ENCODE measurements at places on chromosomes 6 and 20. TPM values are rescaled to one million over a fixed set of nuclear protein-coding genes. Genes with fewer than 3 reads are reported as not detected.
A peak's percentile ranks its signal among the peaks of the same experiment; 100 is the strongest.

The FOXP4 gene
- 7.1 TPM for total RNA-seq

The KHDC1L gene
- not detected for total RNA-seq

The DLL1 gene
- 10.7 TPM for total RNA-seq

DNA sequence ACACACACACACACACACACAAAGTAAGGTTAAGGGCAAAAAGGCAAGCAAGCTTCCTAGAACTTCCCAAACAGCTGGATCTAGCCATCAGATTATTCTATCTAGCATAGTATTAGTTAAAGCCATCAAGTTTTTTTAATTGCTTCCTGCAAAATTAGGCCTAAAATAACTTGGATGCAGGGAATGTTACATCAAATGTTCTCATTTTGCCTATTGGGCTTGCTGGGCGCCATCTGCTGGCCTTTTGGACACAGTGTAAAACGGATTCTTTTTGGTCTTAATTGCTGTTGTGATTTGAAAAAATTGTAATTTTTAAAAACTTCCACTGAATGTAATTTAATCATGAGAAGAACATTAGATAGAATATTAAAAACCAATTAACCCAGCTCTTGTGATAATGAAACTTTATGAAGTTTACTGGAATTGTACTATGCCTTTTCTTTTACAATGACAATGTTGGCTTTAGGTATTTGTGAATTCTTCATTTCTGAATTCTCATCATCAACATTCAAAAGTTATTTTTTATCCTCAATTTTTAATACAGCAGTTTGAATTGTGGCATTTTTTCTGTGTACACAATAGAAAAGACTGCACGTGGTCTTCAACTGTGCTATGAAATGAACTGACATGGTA, 6.8 kb downstream of the MKKS start:
- H3K4me1 ChIP-seq: peaks cover 28% of the 10 kb centered on the region
- H3K27ac ChIP-seq: no peak overlapping the region
- H3K36me3 ChIP-seq: peaks cover 5% of the 10 kb centered on the region
- H3K4me3 ChIP-seq: no peak overlapping the region

The ZMYND8 gene
- total RNA-seq: 44.3 TPM

The DDR1 gene
- total RNA-seq: 6.3 TPM

DNA sequence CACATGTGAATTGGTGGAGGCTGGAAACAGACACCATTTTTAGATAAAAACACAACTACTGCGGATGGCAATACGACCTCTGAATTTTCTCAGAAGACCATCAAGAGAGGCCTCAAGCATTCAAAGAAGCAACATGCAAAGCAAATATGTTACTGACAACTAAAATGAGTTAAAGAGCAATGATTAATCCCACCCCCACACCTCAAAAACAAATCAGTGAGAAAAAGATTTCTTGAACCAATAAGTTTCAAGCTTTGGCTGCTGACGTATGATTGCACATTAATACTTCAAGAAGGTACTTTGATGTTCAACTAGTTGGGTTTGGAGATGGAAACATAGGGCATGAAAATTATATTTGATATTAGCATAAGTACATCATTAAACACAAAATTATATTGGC, 982 bp downstream of the MMUT start:
- H3K27me3 ChIP-seq: no peaks in the 10 kb centered on the region
- H3K36me3 ChIP-seq: peaks cover 25% of the 10 kb centered on the region
- H3K4me3 ChIP-seq: peak overlapping the region; percentile 99
- H3K27ac ChIP-seq: peak overlapping the region; percentile 97
- H3K4me1 ChIP-seq: peaks cover 39% of the 10 kb centered on the region

The CALHM6 gene
- 19.3 TPM for total RNA-seq

The MAPK13 gene
- 42.6 TPM for total RNA-seq

DNA sequence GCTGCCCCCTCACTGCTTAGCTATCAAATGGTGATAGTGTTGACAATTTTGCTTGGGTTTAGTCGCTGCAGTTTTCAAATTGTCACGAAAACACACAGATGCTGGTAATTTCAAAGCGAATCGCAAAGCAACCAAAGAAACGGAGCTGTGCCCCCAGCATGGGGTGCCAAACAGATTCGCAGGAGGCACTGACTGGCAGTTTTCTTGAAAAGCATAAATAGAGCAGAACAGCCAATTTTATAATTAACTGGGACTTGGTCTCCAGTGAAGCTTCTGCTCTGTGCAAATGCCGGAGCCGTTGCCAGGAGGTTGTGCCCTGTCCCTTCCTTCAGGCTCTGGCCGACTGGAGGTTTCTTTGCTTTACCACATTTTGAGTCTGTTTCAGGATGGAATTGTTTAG, 18.8 kb downstream of the ARHGAP40 start:
- H3K4me3 ChIP-seq: no peak overlapping the region
- no peak overlapping the region for H3K27ac ChIP-seq
- no peak for DNase-seq
- peaks cover 17% of the 10 kb centered on the region for H3K27me3 ChIP-seq

GRCh38 chr6:33118525-33119123, 42.8 kb downstream of the HLA-DPB1 start:
- H3K4me3 ChIP-seq: no peak overlapping the region
- DNase-seq: peak; percentile 51
- peaks cover 52% of the 10 kb centered on the region for H3K27me3 ChIP-seq
- H3K27ac ChIP-seq: no peak overlapping the region
- peaks cover 17% of the 10 kb centered on the region for H3K4me1 ChIP-seq

- no peaks in the 10 kb centered on the region for H3K36me3 ChIP-seq
- H3K27ac ChIP-seq: no peak overlapping the region
- DNase-seq: no peak
- peaks cover 84% of the 10 kb centered on the region for H3K4me1 ChIP-seq
- H3K27me3 ChIP-seq: no peaks in the 10 kb centered on the region
Measured at GRCh38 chr6:137820952-137821351, 46.1 kb upstream of the TNFAIP3 start.

The CRISP2 gene
- total RNA-seq: not detected

The TMEM244 gene
- total RNA-seq: not detected

DNA sequence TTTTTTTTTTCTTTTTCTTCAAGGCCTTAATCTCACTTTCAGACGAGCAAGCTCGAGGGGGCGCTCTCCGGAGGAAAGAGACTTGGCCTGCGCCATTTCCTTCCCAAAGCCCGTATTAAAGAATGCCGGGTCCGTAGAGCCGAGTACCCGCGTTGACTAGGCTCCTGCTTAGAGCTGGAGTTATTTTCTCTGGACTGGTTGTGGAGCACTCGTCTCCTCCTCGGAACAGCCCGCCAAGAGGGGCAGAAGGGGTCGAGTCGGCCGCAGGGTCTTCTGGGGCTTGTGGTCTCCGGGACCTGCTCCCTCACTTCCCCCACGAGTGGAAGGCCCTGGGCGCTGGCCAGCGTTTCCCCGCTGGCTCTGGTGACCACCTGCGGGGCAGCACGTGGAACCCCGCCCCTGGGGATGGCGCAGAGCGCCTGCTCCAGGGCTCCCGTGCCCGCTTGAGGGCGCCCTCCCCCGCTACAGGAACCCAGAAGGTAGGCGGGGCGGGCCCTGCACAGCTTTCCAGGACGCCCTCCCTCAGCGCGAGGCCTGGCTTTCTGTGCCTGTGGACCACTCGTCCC, 2.7 kb upstream of the MEI4 start:
- no peaks in the 10 kb centered on the region for H3K4me1 ChIP-seq
- H3K27me3 ChIP-seq: peaks cover 8% of the 10 kb centered on the region
- no peaks in the 10 kb centered on the region for H3K36me3 ChIP-seq
- DNase-seq: peak; percentile 19
- no peak overlapping the region for H3K27ac ChIP-seq

GRCh38 chr6:158744986-158745430, 74.2 kb downstream of the EZR start:
- no peaks in the 10 kb centered on the region for H3K4me1 ChIP-seq
- H3K36me3 ChIP-seq: peaks cover 56% of the 10 kb centered on the region
- H3K27me3 ChIP-seq: no peaks in the 10 kb centered on the region
- H3K27ac ChIP-seq: no peak overlapping the region

The PHIP gene
- total RNA-seq: 29.1 TPM

DNA sequence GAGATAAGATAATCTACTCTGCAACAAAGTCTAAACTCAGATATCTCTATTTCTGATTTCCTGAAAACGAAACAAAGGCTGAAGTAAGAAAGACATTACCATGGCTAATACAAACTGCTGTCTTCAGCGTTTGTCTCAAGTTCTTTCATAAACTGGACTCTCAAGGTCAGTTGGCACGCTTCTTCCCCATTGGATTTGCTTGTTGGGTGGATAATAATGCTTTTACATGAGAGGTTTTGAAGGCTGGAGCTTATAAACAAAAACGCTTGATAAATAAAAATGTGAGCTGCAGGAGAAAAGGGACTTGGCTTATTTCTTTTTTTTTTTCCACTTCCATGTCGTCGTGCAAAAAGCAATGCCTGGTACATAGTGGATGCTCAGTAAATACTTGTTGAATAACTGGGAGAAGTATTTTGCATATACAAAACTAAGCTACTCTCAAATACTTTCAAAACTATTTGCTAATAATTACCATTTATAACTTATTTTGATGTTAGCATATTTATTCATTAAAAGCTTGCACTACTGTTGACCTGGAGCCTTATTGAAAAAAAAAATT, 65.7 kb upstream of the EEF1A1 start:
- no peak for DNase-seq
- no peaks in the 10 kb centered on the region for H3K27me3 ChIP-seq
- H3K36me3 ChIP-seq: no peaks in the 10 kb centered on the region
- H3K27ac ChIP-seq: peak overlapping the region; percentile 99
- peaks cover 32% of the 10 kb centered on the region for H3K4me1 ChIP-seq

The SLC35B2 gene
- 31.6 TPM for total RNA-seq

DNA sequence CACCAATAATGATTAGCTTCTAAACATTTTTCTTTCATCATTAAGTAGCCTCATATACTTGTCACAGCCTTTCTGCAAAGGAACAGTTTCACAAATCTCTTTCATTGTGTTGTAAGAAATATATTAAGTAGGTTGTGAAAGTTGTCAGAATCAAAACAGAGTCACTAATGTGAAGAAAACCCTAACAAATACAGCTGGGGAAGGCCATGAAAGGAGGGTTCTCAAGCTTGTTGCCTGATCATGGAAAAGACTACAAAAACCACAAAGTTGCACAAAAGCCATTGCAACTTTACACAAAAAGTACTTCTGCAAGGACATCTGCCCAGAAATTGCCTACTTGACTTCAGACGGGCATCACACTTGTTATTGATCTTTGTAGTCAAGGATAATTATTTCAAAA, 216.1 kb downstream of the ALDH8A1 start:
- H3K27me3 ChIP-seq: peaks cover 12% of the 10 kb centered on the region
- H3K4me1 ChIP-seq: no peaks in the 10 kb centered on the region
- H3K4me3 ChIP-seq: no peak overlapping the region
- no peak overlapping the region for H3K27ac ChIP-seq

- no peak for DNase-seq
- H3K4me3 ChIP-seq: no peak overlapping the region
- H3K4me1 ChIP-seq: no peaks in the 10 kb centered on the region
- no peak overlapping the region for H3K27ac ChIP-seq
- H3K27me3 ChIP-seq: no peaks in the 10 kb centered on the region
Measured at GRCh38 chr20:10609770-10610169, 64.0 kb downstream of the JAG1 start.

The PCK1 gene
- not detected for total RNA-seq

- no peak overlapping the region for H3K4me3 ChIP-seq
- no peak overlapping the region for H3K27ac ChIP-seq
Measured at GRCh38 chr6:144365271-144365670, 80.1 kb downstream of the UTRN start.

DNA sequence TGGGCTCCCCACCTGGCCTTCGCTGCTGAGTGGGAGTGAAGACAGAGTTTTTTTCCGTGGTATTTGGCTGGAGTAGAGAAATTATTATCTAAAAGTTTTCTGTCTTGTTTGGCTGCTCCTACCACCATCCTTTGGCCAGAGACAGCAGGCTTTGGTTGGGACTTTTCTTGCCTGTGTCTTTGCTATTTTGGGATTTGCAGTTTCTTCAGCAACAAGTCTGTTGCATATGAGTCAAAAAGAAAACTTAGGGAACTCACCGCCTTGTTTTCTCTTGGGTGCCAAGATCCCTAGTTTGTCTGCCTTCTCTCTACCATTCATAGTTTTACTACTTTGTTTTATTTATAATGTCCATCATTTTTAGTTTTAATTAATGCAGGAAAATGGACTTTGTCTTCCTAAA, 683.8 kb downstream of the DOK5 start:
- H3K27me3 ChIP-seq: no peaks in the 10 kb centered on the region
- H3K27ac ChIP-seq: no peak overlapping the region
- no peak for DNase-seq
- no peaks in the 10 kb centered on the region for H3K36me3 ChIP-seq
- no peaks in the 10 kb centered on the region for H3K4me1 ChIP-seq
- H3K4me3 ChIP-seq: no peak overlapping the region

- no peak for DNase-seq
- no peaks in the 10 kb centered on the region for H3K4me1 ChIP-seq
- no peak overlapping the region for H3K4me3 ChIP-seq
Measured at GRCh38 chr20:59284470-59284869, 15.9 kb upstream of the EDN3 start.

GRCh38 chr6:142395768-142396231, 94.0 kb downstream of the ADGRG6 start:
- peaks cover 4% of the 10 kb centered on the region for H3K36me3 ChIP-seq
- H3K27ac ChIP-seq: no peak overlapping the region
- H3K4me1 ChIP-seq: peaks cover 29% of the 10 kb centered on the region
- peak; percentile 37 for DNase-seq
- H3K4me3 ChIP-seq: peak overlapping the region; percentile 40
- peaks cover 18% of the 10 kb centered on the region for H3K27me3 ChIP-seq

GRCh38 chr20:8330319-8330784, 198.3 kb downstream of the PLCB1 start:
- H3K36me3 ChIP-seq: no peaks in the 10 kb centered on the region
- no peak overlapping the region for H3K4me3 ChIP-seq
- no peaks in the 10 kb centered on the region for H3K27me3 ChIP-seq
- no peaks in the 10 kb centered on the region for H3K4me1 ChIP-seq

DNA sequence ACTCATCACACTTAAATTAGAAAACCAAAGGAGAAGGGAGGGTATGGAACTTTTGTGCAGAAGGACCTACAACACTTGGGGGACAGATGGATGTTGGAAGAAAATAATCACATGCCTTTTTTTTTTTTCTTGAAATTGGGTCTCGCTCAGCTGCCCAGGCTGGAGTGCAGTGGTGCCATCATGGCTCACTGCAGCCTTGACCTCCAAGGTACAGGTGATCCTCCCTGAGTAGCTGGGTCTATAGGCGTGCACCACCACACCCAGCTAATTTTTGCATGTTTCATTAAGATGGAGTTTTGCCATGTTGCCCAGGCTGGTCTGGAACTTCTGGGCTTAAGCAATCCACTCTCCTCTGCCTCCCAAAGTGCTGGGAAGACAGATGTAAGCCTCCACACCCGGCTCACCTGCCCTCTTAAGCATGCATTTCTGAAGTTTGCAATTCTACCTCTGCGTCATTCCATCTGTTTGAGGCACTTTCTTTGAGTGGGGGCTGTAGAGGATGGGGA, 370.8 kb upstream of the JARID2 start:
- DNase-seq: no peak
- peaks cover 49% of the 10 kb centered on the region for H3K4me1 ChIP-seq
- no peaks in the 10 kb centered on the region for H3K27me3 ChIP-seq
- H3K27ac ChIP-seq: no peak overlapping the region
- H3K36me3 ChIP-seq: peaks cover 4% of the 10 kb centered on the region

- no peaks in the 10 kb centered on the region for H3K27me3 ChIP-seq
- H3K27ac ChIP-seq: peak overlapping the region; percentile 87
- peaks cover 59% of the 10 kb centered on the region for H3K4me1 ChIP-seq
- peak overlapping the region; percentile 76 for H3K4me3 ChIP-seq
Measured at GRCh38 chr6:118896339-118897136, 2.6 kb downstream of the ASF1A start.

The ALDH8A1 gene
- 0.45 TPM for total RNA-seq

The RPS10 gene
- total RNA-seq: 1,272 TPM

- no peaks in the 10 kb centered on the region for H3K27me3 ChIP-seq
- no peak overlapping the region for H3K4me3 ChIP-seq
- H3K4me1 ChIP-seq: peaks cover 29% of the 10 kb centered on the region
- H3K27ac ChIP-seq: no peak overlapping the region
Measured at GRCh38 chr6:116247285-116247684, 6.6 kb downstream of the TSPYL4 start.
